ENCODE measurements at places on chromosomes 13 and 19.

DNA sequence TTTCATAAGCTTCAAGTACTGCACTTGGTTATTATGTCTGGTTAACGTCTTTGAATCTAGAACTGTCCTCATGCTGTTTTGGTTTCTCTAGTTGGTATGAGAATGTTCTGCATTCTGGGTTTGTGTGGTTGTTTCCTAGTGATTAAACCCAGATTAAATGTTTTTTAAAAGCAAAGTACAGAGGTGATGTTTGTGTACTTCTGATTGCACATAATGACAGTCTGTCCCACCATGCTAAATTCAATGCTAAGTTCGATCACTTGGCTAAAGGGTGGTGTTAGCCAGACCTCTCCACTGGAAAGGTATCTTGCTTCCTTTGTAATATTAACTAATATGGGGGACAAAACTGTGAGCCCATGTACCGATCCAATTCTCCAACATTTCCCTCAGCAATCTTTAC, 14.6 kb downstream of the N4BP2L1 start:
- H3K27ac ChIP-seq, result no peak overlapping the region
- no peaks in the 10 kb centered on the region for H3K4me1 ChIP-seq
- no peak overlapping the region for H3K4me3 ChIP-seq
- DNase-seq, result no peak

DNA sequence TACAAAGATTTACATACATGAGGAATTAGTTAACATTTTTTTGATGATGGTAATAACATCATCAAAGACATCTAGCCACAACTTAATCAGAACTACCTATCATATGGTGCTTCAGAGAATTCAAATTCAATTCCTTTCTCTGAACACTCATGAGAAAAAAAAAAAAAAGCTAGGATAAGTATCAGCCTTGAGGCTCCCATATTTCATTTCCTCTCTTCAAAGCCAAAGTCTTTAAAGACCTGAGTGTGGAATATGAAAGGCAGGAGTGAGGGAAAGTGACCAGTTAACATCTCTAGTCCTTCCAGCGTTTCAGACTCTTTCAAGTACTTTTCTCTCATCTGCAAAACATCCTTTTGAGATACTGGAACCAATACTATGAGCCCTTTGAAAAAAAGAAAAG, 137.5 kb downstream of the DCLK1 start:
- H3K4me3 ChIP-seq, result no peak overlapping the region
- no peaks in the 10 kb centered on the region for H3K27me3 ChIP-seq
- H3K27ac ChIP-seq, result no peak overlapping the region
- peaks cover 14% of the 10 kb centered on the region for H3K4me1 ChIP-seq
- DNase-seq, result no peak

DNA sequence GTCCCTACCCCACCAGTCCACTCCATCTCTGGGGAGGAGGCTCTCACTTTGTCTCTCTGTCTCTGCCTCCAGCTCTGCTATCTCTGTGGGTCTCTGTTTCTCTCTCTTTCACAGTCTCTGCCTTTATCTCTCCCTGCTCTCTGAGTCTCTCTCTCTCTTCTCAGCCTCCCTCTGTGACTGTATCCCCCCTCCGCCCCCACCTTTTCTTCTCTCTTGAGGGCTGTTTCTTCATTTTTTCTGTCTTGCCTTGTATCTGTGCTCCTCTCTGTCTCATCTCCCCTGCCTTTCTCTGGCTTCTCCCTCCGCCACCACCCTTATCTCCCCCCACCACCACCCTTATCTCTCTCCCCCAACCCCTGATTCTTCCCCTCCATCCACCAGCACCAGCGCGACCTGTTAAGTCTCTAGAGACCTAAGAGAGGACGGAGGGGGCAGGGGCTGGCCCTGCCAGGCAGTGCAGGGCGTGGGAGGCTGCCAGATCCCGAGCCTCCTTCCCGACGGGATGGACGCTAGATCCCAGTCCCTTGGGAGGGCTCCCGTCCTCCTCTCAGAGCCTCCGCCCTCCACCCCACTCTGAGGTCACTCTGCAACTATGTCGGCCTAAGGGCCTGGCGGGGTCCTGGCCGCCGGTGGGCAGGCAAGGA, 1.0 kb downstream of the AXL start:
- peaks cover 36% of the 10 kb centered on the region for H3K4me1 ChIP-seq
- H3K4me3 ChIP-seq, result peak overlapping the region; percentile 68
- no peak overlapping the region for H3K27ac ChIP-seq
- H3K36me3 ChIP-seq, result peaks cover 6% of the 10 kb centered on the region

GRCh38 chr13:29499506-29500165, 95.9 kb downstream of the SLC7A1 start:
- no peak for DNase-seq
- H3K4me3 ChIP-seq, result no peak overlapping the region
- peaks cover 7% of the 10 kb centered on the region for H3K27me3 ChIP-seq
- H3K4me1 ChIP-seq, result no peaks in the 10 kb centered on the region
- H3K27ac ChIP-seq, result no peak overlapping the region
- no peaks in the 10 kb centered on the region for H3K36me3 ChIP-seq
